Stimulated activated CD8-positive, alpha-beta memory T cell treated with anti-CD3 and anti-CD28 coated beads, Interleukin-7, amount 100 ng/mL, for 24 hours (primary cell): ENCODE measurements at places on chromosomes 16 and 17.

GRCh38 chr17:77101521-77102410 is 39.0 kb upstream of the SEC14L1 start:
- DNase-seq: no peak

DNA sequence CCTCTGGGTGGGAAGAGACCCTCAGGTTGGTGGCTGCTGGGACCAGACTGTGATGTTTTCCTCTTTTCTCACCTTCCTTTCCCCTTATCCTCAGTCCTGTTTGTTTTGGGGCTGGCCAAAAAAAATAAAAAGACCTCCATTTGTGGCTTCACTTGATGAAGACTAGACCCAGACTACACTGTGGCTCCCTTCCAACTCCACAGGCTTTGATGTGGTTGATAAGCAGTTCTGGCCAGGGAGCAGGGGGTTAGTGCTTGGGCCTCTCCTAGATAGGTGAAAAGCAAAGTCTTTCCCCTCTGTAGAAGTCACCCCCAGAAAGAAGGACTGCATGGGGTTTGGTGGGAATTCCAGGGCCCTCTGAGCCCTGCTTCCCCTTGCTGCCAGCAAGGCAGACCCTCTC is 11.2 kb upstream of the ADAM11 start:
- DNase-seq: no peak

- DNase-seq: no peak
Measured at GRCh38 chr17:75370286-75370915, 35.1 kb downstream of the GRB2 start.

DNA sequence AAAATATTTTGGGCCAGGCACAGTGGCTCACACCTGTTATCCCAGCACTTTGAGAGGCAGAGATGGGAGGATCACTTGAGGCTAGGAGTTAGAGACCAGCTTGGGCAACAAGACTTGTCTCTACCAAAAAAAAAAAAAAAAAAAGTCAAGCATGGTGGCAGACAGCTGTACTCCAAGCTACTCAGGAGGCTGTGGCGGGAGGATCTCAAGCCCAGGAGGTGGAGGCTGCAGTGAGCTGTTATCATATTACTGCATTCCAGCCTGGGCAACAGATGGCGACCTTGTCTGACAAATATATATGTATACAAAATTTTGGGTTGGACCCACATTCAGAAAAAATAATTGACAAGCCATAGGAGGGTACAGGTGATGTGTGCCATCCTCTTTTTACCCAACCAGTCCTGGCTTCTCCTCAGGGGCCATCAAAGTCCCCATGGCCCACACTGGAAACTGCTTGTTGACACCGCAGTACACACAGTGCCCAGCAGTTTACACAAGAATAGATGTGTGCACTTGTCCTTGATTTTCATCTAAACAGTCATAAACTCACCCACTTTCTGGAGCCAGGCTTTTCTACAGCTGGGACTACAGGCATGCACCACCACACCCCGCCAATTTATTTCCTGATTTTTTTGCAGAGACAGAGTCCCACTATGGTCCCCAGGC is 1.7 kb downstream of the CES2 start:
- DNase-seq: no peak

DNA sequence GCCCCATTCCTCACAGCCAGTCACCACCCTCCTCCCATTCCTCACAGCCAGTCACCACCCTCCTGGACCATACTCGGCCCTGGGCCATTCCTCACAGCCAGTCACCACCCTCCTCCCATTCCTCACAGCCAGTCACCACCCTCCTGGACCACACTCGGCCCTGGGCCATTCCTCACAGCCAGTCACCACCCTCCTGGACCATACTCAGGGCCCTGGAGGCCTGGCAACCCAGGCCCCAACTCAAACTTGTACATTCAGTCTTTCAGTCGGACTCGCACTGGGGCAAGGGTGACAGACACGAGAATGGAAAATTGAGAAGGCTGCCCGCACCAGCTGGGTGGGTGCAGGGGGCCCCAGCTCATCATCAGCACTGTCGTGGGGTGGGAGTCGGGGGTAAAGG is 30.4 kb upstream of the FOXK2 start:
- DNase-seq: no peak

DNA sequence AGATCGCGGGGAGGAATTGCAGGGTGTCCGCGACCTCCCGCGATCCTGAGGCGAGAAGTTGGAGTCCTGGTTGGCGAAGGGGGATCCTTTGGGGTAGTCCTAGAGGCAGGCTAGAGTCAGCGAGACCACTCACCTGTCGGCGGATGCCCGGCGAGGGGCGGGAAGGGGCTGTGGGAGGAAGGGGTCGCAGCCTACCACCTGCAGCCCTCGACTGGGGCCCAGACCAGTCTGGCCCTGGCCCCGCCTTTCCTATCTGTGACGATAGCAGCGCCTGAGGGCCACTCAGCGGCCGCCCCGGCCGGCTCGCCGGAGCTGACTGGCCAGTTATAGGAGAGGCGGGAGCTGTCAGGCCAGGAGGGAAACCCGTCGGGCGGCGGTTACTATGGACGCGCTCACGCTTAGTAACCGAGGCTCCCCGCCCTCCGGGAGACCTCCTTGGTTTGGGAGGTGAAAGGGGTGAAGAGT is at the start of gene TEKT3:
Gene TEKT3 (minus strand): TSS at position 213 of the 465 bp plus-strand sequence. CDS start 10,012 bp downstream, outside the sequence.
- no peak for DNase-seq
